ENCODE measurements at places on chromosomes 6 and 20.

DNA sequence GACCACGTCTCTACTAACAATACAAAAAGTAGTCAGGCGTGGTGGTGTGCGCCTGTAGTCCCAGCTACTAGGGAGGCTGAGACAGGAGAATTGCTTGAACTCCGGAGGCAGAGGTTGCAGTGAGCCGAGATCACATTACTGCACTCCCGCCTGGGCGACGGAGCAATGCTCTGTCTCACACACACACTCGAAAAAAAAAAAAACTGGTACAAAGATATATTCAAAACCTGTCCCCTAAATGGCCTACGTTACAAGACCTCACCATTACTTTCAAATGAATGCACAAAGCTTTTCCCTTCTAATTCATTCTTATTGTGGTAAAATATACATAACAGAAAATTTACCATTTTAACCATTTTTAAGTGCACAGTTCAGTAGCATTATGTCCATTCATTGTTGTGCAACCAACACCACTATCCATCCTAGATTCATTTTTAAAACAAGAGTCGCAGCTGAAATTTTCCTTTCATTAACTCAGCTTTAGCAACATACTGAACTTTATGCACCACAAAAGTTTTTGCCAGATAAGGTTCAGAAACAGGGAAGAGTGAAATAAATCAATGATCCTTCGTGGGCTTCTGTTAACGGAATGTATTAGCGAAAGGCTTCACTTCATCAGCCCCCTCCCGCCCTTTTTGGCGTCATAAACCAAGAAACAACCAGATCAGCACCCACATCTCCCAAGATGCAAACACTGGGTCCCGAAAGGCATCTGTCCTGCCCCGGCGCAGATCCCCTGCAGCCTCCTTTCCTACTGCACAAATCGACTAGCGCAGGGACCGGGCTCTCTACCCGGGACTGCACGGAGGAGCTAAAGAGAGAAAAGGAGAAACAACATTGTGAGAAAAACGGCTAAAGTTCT, 825 bp upstream of the FAM135A start:
- no peak for DNase-seq

- DNase-seq: no peak
Measured at GRCh38 chr20:49476016-49476355, 6.5 kb downstream of the KCNB1 start.

GRCh38 chr6:83633149-83633548, 75.8 kb downstream of the SNAP91 start:
- no peak for DNase-seq

DNA sequence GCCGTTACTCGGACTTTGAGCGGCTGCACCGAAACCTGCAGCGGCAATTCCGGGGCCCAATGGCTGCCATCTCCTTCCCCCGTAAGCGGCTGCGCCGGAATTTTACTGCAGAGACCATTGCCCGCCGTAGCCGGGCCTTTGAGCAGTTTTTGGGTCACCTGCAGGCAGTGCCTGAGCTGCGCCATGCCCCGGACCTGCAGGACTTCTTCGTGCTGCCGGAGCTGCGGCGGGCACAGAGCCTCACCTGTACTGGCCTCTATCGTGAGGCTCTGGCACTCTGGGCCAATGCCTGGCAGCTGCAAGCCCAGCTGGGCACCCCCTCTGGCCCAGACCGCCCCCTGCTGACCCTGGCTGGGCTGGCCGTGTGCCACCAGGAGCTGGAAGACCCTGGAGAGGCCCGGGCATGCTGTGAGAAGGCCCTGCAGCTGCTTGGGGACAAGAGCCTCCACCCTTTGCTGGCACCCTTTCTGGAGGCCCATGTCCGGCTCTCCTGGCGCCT, 7.2 kb downstream of the SNX21 start:
- no peak for DNase-seq

DNA sequence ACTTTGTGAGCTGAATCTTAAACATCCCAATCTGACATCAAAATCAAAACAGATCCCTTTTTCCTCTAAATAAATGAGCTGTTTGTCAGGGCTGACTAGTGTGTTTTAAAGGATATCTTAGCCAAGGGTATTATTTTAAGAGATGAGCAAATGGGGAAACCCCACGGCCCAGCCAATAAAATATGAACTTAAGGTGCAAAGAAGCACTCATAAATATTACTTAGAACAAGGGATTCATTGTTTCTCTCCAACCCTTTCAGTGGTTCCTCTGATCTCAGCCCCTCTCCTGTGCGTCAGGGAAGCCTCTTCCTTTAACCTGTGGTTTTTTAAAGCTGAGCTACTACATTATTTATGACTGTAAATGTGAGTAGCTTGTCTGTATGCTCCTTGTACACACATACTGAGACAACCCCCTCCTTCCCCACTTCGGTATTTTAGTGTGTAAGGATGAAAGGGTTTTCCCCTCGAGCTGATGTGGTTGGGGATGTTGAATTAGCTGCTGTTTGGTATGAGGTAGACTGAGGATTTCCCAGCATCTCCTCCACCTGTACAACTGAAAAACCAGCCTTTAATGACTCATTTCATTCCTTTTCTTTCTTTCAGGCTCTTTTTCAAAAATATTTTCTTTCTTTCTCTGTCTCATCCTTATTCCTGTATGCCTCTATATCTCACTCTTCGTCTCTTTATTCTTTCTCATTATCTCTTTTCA, 6.5 kb downstream of the BMP5 start:
- DNase-seq: no peak

DNA sequence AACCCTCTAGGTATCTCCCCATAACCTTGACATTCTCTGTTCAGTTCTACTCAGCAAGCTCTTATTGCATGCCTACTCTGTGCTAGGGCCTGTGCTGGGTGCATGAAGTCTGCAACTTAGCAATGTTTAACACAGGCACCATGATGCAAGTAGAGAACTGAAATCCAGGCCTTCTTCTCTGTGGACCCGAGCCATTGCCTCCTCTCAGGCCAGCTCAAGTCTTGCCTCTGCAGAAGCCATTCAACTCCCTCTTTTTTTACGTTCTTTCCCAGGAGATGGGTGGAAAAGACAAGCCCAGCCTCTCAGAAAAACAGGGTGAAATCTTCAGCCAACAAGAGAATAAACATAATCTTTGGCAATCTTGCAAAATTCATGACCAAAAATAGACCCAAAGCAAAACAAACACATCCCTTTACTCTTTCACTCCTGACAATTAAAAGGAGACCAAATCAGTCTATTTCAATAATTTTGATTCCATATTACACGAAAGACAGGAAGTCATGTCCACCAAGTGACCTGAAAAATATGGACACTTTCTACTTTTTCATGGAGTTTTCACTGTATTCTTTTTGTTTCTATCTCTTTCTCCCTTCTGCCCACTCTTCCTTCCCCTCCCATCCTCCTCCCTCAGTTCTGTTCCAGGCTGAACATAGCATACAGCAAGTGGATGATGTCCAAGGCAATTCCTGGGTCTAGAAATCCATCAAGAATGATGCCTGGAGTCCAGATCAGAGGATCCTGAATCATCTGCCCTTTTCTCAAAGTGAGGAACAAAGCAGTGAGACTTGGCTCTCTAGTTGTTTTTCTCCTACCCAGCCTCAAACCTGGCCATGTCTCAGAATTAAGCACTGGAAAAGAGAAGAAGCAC, 45.4 kb upstream of the MOCS1 start:
- DNase-seq: no peak

GRCh38 chr20:43958626-43959025, 44.0 kb downstream of the TOX2 start:
- DNase-seq: no peak

DNA sequence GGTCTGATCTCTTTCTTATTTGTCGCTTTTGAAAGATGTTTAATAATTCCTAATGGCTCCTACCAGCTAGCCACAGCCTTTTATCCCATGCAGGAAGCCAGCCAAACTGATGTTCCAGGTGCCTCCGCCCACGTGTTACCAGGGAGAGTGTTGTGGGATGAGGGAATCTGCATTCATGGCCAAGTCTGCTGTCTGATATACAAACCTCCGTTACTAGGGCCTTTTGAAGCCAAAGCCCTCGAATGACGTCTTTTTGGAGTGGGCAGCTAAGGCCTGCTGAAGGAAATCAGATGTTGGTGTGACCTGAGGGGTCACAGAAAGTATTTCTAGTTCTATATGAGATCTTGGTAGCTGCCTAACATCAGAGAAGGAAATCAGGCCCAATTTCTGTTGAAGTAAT, 21.3 kb downstream of the STK35 start:
- DNase-seq: no peak

DNA sequence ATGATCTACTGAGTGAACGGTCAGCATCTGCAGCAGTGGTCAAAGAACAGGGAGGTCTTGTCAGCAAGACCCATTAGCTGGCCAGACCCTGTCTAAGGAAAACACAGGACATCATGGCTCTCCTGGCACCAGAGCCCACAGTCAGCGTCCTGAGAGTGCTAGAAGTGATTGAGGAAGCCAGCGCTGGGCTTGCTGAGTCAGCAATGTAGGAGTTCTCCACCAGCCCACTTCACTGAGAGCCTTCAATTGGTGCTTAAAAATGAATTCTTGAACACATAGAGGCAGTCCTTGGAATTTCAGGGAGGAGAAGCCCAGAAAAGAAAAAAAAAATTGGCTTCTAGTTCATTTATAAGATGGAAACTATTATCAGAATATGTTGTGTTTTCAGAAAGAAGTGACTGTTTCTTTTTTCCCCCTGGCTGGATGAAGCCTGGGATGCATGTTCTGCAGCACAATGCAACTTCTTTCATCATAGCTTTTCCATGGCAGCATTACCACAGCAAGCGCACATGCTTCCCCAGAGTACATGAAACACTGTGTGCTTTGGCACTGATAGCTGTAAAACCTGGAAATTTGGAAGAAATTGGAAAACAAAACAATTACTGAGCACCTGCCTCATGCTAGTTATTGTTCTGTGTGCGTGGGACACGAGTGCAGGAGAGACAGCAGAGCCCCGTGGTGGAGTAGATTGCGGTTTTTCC, 899.9 kb downstream of the C6orf118 start:
- no peak for DNase-seq

DNA sequence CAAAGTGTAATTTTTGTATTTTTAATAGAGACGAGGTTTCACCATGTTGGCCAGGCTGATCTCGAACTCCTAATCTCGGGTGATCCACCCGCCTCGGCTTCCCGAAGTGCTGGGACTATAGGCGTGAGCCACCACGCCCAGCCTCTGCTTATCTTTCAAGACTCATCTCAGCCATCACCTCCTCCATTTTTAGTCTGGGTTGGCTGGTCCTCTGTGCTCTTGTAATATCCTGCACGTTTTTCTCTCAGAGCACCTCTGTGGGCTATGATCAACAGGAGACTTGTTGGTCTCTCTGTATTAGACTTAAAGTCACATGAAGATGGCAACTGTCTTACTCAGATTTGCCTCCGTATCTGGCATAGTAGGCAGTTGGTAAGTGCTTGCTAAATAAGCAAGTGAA, 7.6 kb downstream of the NOTCH4 start:
- no peak for DNase-seq

GRCh38 chr6:101126501-101126900, 245.4 kb upstream of the ASCC3 start:
- DNase-seq: no peak

- no peak for DNase-seq
Measured at GRCh38 chr20:44706301-44707017, 8.7 kb upstream of the CCN5 start.

DNA sequence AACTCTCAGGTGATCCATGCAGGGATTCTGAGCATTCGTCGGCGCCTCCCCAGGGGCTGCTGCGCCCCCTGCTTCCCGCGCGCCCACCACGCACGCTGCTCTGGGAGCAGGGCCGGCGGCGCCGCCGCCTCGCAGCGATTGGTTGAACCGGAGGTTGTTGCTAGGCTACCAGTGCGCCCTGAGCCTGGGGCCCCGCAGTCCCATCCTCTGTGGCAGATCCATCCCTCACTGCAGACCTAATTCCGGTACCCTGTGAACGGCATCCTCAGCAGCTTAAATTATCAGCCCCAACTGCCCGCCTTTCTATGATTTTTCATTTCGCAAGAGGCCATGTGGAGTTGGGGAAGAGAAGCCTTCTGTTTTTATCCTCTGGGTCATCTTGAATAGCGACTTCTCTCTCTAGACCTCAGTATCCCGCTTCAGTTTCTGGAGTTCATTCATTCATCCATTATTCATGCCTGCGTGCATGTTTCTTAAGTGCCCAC, 15.4 kb downstream of the PNPLA1 start:
- DNase-seq: no peak

DNA sequence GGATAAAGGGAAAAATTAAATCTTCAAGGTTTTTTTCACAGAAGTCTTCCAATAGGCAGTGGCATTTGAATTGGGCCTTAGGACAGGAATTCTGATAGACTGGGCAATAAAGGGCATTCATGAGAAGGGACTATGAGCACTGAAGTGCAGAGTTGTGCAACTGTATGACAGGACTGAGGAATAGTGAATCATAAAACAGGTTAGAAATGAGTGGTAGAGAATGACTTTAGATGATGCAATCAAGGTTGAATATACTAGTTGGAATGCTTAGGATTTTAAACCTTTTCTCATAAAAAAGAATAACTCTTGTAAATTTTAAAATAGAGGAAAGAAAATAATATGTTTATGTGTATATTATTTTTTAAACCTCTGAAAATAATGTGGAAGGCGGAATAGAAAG, 944.7 kb downstream of the PHF3 start:
- DNase-seq: no peak

- DNase-seq: no peak
Measured at GRCh38 chr6:127301199-127301700, 34.6 kb downstream of the RNF146 start.

- DNase-seq: no peak
Measured at GRCh38 chr20:40922865-40923264, 105.8 kb upstream of the TOP1 start.

GRCh38 chr6:90049295-90049694, 155.0 kb downstream of the GJA10 start:
- no peak for DNase-seq

GRCh38 chr6:139490482-139490881, 116.0 kb upstream of the CITED2 start:
- DNase-seq: no peak

DNA sequence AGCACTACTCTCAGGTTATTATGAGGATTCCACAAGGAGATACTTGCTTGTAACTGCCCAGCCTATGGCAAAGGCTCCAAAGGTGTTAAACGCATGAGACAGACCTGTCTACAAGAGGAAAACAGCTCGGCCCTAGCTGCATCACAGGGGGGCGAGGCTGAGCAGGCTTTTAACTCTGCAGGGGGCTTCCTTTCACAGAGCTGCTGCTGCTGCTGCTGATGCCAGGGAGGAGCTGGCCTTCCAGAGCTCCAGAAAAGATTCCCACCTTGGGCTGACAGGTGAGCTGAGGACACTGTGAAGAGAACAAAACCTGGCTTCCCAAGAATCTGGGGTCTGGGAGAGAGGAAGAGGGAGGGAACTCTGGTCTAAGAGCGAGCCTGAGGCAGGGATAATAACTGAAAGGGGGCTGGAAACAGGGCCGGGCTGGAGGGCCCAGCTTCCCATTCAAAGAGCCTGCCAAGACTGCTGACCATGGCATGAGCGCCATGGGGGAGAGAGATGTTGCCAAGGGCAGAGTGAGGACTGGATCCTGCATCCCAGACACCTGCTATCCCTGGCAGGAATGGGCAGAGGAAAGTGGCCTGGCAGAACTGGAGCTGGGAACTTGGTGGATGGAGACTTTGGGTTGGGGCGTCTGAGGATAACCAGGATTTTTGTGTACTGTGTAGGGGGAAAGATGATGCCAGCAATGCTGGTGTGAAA, 211.1 kb upstream of the LRFN2 start:
- DNase-seq: no peak

All from T47D (cell line).